Effector memory CD4-positive, alpha-beta T cell (primary cell): ENCODE measurements at places on chromosomes 6 and 20.

GRCh38 chr6:69913361-69913760, 47.0 kb downstream of the COL19A1 start:
- DNase-seq: no peak

GRCh38 chr20:56391596-56392131, 351 bp downstream of the AURKA start:
- DNase-seq: no peak

DNA sequence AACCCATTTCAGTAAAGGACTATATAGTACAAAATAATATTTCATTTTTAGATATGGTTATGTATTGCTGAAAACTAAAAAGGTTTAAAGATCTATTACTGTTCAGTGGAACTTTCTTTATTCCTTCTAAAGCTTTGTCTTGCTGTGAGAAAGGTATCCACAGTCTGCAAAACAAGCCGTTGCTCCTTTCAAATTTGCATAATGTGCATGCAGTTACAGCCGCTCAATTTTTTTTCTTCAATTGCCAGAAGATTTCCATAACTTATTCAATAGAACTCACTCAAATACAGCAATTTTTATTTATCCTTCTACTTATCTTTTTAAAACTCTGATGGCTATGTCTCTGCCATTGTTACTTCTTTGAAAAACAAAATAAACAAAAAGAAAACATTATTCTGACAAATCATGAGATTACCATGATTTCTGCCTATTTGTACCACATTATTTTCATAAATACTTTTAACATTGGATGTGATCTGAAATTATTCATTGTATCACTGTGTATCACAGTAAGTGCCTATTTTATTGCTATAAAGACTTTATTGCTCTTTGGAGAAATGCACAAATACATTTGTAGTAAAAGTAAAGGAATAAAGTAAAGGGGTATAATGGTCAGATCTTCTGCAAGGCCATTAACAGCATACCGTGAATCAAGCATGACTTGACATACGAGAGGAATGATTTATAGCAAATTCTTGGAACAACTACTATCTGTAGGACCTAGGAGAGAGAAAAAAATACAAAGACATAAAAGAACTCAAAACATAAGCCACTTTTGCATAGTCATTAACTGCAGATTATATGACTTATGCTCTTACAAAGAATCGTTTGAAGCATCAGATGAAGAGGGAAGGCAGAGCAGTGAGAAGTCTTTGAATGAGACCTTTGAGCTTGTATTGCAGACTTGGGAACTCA, 29.6 kb upstream of the HBS1L start:
- DNase-seq: no peak

GRCh38 chr6:115067690-115068447, 725.0 kb upstream of the HS3ST5 start:
- no peak for DNase-seq

DNA sequence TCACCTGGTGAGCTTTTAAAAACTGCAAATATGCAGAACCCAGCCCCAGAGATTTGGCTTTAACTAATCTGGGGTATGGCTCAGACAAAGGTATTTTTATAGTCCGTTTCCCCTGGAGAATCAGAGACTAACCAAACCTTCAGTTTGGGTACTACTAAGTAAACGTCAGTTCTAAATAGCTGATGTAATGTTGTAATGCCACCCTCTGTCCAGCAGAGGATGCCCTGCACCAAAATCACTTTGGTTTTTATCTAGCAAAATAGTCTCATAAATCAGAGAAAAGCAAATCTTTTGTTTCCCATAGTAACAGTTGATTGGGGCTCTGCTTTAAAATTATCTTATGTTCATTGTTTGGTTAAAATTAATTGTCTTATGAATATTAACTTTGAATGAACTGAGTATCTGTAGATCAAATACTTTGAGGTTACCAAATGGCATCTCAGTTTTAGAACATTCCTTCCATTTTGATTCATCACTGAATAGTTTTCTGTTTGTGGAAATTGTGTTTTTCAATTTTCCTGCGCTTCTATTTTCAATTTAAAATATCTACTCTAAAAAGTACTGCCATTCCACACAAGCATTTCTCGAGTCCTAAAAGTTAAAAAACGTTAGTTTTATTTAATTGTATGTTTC, 278.3 kb upstream of the PLCB4 start:
- DNase-seq: no peak

DNA sequence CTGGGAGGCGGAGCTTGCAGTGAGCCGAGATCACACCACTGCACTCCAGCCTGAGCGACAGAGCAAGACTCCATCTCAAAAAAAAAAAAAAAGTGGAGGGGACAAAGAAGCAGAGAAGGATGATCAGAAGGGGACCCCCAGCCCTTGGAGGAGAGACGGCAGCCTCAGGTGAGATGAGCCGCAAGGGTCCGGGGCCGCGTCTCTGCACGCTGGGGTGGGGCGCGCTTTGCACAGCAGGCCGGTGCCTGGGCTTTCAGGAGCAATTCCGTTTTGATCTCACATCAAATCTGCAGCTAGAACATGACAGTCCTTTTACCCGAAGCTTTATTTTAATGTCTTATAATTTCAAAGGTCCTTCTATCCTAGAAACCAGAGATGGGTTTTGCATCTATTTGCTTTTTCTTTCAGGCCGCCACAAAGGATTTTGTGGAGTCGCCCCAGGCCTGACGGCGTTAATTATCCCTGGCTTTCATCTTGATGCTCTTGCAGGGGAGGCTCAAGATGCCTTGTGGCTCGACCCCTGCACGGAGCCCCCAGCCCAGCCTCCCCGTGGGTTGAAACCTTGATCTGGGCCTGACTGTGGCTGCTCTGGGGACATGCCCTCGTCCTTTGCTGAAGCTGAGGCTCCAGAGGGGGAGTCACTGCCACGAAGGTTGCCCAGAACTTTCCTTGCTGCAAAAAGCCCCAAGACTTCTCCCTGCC, 17.3 kb downstream of the HRH3 start:
- DNase-seq: no peak

- no peak for DNase-seq
These were observed at the start of gene SIRPB2 for GRCh38 chr20:1491281-1491840. TSS of gene SIRPB2 (minus strand) at chr20:1491420. CDS start at chr20:1491359, 61 bp downstream.

GRCh38 chr20:61278296-61278695, 26.2 kb downstream of the CDH4 start:
- DNase-seq: no peak

DNA sequence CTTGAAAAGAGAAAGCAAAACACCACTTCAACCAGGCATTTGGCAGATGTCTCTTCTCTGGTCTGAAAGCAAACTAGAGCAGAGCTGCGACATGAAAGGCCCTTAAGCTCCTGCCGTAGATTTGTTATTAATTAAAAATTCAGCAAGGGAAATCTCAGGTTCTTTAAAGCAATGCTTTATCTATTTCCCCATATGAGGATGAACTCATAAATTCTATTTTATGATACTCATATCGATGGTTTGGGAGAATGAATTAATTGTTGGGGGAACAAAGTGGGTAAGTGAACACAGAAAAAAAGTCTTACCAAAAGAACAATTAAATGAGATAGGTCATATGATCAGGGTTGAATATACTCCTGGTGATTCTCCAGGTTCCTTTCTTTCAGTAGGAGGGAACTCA, 464.7 kb upstream of the SLC35B3 start:
- DNase-seq: no peak

DNA sequence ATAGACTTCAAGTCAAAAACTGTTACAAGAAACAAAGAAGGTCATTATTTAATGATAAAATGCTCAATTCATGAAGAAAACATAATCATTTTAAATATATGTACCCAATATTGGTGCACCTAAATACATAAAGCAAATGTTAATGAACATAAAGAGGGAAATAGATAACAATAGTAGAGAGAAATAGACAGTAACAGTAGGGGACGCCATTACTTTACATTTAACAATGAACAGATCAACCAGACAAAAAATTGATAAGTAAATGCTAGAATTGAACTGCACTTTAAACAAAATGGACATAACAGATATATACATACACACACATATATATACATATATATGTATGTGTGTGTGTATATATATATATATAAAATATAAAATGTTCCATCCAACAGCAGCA, 37.4 kb downstream of the IL22RA2 start:
- DNase-seq: no peak

GRCh38 chr6:27679964-27680694, 207.2 kb upstream of the ZNF184 start:
- no peak for DNase-seq

DNA sequence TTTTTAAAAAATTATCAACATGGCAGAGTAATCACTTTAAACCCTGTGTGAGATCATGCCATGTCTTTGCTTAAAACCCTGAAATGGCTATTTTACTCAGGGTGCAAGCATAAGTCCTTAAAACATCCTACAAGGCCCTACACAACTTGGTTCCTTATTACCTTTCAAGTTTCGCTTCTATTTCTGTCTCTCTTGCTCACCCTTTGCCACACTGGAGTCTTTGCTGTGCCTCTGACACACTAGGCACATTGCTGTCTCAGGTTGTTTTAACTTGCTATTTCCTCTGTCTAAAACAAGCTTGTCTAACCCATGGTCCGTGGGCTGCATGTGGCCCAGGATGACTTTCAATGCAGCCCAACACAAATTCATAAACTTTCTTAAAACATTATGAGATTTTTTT, 55.6 kb downstream of the KIAA0408 start:
- no peak for DNase-seq

DNA sequence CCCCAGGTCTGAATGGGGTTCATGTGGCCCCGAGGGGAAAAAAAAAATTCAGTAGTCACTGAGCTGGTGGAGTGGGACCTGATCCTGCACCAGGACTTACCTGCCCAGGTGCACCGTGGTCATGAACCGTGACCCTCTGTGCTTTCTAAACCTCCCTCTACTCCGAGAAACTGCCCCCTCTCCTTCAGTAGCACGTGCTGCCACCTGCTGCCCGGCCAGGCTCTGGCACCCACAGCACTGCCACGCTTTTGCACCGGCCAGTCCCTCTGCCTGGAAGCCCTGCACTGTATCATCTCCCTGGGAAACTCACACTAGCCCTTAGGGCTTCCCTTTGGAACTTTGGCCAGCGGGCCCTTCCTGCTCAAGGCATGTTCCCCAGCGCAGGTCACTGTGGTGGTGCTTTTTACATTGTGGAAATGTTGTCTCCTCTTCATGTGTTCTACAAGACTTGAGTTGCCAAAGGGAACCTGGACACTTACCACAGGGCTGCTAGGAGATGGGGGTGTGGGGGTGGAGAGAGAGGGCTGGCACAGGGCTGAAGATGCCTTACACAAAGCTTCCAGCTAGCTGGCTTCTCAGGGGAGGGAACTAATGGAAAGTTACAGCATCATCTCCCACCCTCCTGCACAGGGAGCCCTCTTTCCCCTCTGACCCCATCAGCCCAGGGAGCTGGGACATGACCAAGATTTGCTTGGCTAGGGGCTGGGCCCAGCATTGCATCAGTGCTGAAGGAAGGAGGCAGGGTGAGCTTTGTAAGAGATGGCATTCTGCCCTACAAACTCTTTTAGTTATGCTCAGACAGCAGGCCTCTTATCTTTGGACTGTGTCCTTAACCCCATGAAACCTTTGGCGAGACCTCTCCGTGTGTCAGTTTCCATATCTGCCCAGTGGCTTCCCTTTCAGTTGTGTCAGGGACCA, 2.5 kb upstream of the PTPRT start:
- DNase-seq: no peak

GRCh38 chr6:129368970-129369369, 341.0 kb downstream of the ARHGAP18 start:
- no peak for DNase-seq
